ENCODE measurements at places on chromosomes 16 and 17.

GRCh38 chr17:35586569-35587073, 501 bp upstream of the AP2B1 start:
- peak; percentile 33 for DNase-seq

- no peak for DNase-seq
Measured at GRCh38 chr16:86994651-86995171, 322.5 kb downstream of the C16orf95 start.

DNA sequence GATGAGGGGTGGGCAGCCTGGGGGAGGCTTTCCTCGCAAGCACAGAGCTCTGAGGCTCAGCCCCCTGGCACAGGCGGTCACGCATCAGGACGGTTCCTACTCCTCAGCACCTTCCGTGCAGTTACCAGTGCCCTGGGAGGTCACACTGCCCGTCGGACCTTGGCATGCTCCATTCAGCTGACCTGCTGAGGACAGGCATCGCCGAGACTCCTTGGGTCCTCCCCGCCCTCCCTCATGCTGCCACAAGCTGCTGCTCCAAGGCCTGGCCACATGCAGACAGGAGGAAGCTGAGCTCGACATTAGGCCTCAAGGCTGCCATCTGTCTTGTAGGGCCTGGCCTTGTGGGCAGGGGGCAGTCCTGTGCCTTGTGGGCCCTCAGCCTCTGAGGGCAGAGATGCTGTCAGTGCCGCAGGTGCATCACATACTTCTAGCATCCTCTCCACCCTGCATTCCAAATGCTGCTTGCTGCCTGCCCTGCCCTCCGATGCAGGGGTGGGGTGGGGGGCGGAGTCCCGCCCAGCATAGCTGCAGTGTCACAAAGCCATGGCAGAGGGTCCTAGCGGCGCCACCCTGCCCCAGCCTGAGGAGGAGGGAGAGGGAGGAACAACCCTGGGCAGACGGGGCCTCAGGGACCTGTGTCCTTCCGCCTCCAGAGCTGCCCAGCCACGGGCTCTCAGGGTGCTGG, 9.3 kb downstream of the C16orf90 start:
- DNase-seq = no peak

- no peak for DNase-seq
Measured at GRCh38 chr17:3995067-3995466, 30.8 kb upstream of the ATP2A3 start.

- DNase-seq = no peak
Measured at GRCh38 chr17:44587339-44587738, 30.1 kb downstream of the FZD2 start.

GRCh38 chr17:28326114-28326513, 7.1 kb downstream of the TMEM97 start:
- DNase-seq = peak; percentile 12

GRCh38 chr16:3780570-3780969, 63.2 kb upstream of the TRAP1 start:
- no peak for DNase-seq

GRCh38 chr17:76458580-76459490, 5.9 kb upstream of the UBE2O start:
- peak; percentile 40 for DNase-seq

GRCh38 chr17:58161566-58161965, 5.2 kb upstream of the OR4D2 start:
- DNase-seq = no peak

DNA sequence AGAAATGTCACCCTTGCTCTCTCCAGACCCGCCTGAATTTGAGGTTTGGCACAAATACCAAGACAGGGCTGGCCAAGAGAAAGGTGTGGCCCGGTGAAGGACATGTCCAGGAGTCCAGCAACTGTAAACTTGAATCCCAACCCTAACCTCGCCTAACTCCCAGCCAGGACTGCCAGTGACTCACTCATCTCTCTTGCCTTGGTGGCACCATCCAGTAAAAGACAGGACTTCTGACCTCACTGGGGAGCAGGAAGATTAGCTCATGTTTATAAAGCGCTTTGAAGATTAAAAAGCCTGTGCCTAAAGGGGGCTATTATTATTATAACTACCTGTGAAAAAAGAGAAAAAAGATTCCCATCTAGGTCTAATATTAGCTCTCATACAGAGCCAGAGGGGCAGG, 335.3 kb downstream of the SOX9 start:
- DNase-seq = no peak

DNA sequence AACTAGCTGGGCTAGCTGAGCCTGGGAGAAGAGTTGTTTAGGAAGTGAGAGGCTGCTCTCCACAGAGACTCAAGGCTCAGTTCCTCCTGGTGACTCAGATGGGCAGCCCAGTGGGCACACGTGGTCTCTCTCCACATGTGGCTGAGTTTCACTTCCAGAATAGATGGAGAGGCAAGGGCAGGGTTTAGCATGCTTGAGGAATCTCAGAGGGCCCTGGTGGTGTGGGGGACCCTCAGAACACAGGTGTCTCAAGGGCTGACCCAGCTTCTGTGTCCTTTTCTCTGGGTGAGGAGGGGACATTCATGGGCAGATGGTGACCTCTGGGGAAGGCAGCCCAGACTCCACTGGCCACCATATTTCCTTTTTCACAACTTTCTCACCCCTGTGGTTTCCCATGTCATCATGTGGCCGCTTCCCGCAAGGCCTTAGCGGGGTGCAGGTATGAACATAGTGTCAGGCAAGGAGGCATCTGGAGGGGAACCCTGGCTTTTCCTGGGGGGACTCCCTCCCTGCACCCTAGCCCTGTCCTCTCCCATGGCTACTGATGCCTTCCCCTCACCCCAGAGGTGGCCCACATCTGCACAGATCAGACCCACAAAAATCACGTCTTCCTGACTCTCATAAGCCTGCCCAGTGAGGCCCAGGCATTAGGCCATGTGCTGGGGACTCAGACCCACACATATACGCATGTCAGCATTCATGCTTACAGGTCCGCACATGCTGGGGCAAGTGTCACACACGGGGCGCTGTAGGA, 3.3 kb downstream of the GRN start:
- no peak for DNase-seq

GRCh38 chr16:51326131-51326856, 175.2 kb upstream of the SALL1 start:
- DNase-seq = no peak
